NCI-H460 (cell line): ENCODE measurements at places on chromosomes 7 and 10.

- DNase-seq = no peak
Measured at GRCh38 chr10:3671386-3671955, 113.5 kb downstream of the KLF6 start.

GRCh38 chr10:79185796-79186374 lies 117.1 kb downstream of the ZMIZ1 start:
- DNase-seq = no peak

GRCh38 chr7:159098424-159098786 lies 46.3 kb downstream of the VIPR2 start:
- DNase-seq = no peak

DNA sequence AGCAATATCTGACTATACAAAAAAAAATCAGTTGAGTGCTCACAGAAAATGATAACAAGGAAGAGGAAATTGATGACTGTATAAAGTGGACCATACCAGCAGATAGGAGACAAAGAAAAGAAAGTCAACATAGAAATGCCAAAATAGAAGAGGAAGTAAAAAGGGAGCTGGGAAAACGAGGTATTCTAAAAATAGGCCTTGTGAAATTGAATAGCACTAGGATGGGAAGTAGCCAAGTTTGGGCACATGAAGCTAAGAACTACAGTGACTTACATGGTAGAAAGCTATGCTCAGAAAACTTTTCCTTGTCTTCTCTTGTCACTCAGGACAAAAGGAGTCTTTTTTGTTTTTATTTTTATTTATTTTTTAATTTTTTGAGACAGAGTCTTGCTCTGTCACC lies 76.2 kb upstream of the APBB1IP start:
- DNase-seq = no peak

DNA sequence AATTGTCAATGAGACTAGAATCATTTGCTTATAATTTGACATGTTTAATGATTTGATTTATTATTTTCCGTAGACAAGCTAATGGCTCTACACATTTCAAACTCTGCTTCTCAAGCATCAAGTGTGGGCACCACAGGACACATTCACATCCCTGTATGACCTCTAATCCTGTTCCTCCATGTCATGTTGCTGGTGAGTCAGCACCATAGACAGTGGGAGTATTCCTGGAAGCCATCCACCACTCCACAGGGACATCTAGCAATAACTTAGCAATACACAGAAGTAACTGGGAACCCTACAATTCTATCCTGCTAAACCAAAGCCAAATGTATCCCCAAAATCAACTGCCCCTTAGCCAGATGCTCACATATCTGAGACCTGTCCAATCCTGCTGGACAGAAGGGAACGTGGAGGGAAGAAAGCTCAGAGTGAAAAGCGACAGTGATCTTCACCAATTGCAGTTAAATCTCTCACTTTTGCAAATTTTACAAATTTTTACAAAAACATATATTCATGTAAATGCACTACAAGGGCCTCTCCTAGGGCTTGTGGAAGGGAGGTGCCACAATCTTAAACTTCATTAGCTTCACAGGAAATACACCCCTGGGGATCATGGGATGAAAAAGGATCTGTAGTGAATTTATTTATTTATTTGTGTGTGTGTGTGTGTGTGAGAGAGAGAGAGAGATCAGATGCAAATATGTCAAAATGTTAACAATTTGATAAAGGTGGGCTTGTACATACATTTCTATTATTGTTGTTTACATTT lies 126.5 kb downstream of the GFRA1 start:
- no peak for DNase-seq

DNA sequence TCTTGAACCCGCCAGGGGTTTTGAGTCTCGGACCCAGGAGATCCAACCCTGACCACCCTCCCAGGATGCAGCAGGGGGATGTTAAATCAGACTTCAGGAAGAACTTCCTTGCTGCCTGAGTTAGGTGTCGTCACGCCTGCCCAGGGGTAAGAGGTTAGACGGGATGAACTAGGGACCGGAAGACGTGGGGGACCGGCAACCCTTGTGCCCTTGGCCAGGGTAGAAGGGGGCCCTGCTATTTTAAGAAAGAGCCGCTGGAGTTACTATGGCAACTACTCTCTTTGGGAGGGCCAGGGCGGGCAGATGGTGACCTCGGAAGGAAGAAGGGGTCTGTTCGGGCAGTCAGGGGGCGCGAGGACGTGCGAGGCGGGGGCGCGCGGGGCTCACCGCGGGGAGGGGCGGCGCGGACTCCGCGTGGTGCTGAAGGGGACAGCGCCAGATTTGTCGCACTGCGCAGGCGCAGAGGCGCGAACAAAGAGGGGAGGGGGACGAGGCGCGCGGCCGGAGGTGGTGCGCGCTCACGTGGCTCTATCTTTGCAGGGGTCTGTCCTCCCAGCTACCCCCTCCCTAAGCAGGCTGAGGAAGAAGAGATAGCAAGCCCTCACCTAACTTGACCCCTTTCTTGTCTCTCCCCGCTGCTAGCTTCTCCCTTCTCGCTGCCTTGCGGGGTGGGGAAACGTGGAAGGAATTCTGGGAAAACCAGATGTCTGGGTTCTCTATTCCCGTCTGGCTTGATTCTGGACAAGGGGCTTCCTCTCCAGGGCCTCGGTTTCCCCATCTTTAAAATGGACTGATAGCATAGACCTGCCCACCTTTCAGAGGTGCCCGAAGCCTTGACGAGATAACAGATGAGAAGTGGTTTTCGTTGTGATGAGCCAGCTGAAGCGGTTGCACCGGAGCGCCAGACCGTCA lies 940 bp upstream of the PSD start:
- DNase-seq = peak; percentile 48

GRCh38 chr10:14806318-14806717 lies 31.5 kb downstream of the CDNF start:
- no peak for DNase-seq

GRCh38 chr7:55172161-55172560 lies 153.3 kb downstream of the EGFR start:
- no peak for DNase-seq

GRCh38 chr10:24951201-24952142 lies 934 bp downstream of the PRTFDC1 start:
- no peak for DNase-seq

GRCh38 chr7:27112361-27112760 lies 9.9 kb upstream of the HOXA2 start:
- DNase-seq = no peak

GRCh38 chr10:91796331-91797047 lies 1.7 kb upstream of the TNKS2 start:
- no peak for DNase-seq

DNA sequence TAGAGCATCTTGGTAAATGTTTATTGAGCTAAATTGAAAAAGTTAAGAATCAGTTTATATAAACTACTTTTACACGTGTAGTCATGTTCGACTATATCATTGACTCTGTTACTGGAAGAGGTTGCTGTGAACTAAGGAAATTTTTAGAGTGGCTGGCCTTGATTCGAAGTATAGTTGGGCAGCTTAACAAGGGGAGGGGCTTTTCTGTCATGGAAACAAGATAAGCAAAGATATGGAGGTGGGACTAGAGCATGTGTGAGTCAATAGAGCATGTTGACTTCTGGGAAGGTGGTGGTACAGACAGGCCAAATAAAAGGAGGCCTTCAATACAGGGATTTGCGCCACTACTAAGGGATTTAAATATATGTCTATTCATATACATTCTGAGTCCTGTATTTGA lies 7.6 kb downstream of the ATP5F1C start:
- DNase-seq = no peak

- no peak for DNase-seq
Measured at GRCh38 chr7:29346231-29346978, 151.8 kb downstream of the CHN2 start.

- peak; percentile 26 for DNase-seq
Measured at GRCh38 chr10:88991161-88991898, 732 bp downstream of the FAS start.

GRCh38 chr7:141697211-141697871 lies 4.6 kb downstream of the DENND11 start:
- DNase-seq = no peak

DNA sequence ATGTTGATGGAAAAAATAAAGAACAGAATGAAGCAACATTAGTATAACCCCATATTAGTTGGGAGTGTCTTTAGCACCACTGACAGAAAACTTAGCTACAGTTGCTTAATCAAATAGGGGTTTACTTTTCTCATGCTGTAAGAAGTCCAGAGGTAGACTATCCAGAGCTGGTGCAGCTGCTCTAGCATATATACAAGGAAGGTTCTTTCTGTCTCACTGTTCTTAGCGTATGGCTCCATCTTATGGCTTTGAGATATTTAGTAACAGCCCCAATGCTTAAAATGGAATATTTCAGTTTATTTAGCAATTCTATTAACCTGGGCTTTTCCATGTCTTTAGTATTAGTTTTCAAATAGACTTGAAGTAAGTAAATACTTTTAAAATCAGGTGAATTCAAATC lies 15.2 kb upstream of the WNT2 start:
- no peak for DNase-seq

DNA sequence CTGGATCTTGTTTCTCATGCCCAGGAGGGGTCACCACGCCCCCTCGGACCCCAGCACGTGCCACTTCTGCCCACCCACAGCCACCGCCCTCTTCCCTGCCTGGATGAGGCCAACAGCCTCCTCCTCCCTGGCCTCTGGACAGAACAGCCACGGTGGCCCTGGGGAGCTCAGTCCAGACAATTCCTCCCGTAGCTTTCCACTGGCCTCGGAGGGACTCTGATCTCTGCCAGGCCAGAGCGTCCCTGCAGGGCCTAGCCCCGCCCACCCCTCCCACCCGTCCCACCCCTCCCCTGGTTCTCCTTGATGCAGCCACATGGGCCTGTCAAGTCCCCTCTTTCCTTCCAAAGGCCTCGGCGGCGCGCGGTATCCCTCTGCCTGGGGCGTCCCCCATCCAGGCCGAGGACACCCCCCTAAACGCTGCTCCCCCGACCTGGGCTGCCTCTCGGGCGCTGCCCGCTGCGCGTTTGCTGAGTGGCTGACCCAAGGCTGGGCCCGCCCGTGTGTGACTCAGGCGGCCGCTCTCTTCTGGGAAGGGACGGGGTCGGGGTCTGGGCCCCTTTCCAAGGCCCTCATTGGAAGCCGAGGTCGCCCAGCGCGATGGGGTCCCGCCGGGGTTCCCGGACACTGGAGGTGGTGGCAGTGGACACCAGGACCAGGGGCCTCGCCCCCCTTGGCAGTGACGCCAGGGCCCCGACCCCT lies 557 bp downstream of the TMEM120A start:
- peak; percentile 13 for DNase-seq

DNA sequence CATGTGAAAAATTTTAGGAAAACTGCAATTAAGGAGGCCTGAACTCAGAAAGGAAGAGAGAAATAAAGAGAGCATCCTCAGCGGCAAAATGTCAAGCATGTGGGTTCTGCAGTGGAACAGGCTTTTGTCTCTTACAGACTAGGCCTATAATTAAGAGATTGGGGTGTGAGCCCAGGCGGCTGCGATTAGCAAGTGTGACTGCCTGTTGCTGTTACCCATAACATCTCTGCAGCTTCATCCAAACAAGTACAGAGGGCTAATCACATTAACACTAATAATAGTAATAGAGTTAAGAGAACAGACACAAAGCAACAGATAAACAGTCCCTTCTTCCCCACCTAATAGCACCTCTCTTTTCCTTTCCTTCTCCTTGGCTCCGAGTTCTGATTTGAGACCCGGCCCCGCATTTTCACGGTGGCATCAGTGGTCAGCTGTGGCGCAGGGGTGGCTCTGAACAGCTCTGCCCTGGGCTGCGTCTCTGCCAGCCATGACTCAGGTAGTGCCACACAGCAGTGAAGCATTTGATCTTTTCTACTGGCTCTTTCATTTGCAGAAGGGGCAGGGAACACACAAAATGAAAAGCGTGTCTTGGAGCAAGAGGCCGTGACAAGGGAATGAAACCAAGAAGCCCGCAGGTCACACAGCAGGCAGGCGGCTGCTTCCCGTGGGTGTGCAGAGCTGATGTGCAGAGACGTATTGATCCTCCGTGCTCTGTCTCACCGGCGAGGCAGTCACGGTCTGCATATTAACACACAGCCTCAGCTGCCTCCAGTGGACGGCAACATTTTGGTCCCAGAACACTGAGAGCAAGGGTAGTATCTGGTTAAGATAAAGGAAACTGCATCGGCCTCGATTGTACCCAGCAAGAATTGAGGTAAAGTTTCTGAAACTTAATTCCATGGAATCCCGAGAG lies 103.1 kb downstream of the KLF6 start:
- no peak for DNase-seq

DNA sequence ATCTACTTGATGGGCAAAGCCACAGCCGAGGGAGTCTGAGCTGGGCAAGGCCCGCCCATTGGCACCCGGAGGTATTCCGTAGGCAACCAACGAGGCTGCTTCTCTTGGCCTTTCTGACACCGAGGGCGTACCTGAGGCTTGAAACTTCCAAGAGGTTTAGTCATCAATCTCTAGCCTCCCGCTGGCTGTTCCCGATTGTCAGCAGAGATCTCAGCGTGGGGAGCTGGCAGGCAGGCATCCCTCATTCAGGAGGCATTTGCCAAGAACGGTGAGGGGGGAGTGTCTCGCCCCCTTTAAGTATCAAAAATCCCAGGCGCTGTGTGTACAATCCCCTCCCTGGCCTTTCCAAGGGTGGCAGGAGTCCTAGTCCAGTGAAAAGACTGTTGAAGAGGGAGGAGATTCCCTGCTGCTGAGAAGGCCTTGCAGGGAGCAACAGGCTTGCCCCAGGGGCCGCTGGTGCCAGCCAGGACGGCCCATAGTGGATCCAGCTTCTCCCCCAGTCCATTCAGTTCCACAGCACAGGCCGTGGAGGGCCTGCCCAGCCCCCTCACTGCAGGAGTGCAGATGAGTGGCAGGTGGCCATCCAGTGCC lies 39.7 kb downstream of the OAT start:
- DNase-seq = no peak

DNA sequence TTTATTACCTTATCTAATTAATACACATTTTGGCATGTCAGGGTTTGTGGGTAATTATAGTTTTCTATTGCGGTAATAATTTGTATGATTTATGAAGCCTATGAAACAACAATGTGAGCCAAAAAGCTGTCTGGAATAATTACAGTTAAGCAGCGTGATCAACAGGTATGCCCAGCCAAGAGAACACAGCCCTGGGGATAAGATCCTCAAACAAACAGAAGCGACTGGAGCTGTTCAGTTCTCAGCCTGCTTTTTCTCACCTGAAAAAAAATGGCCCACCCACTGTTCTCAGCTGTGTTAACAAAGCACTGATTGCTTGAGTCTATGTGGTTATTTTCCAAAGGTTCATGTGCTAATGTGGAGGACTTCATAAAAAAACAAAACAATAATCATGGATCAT lies 855.8 kb downstream of the GATA3 start:
- no peak for DNase-seq

- no peak for DNase-seq
Measured at GRCh38 chr10:11886138-11886474, 63.0 kb downstream of the PROSER2 start.

GRCh38 chr10:34273340-34273739 lies 541.8 kb downstream of the PARD3 start:
- DNase-seq = no peak

- peak; percentile 18 for DNase-seq
Measured at GRCh38 chr10:120131183-120131582, 238.7 kb downstream of the SEC23IP start.

DNA sequence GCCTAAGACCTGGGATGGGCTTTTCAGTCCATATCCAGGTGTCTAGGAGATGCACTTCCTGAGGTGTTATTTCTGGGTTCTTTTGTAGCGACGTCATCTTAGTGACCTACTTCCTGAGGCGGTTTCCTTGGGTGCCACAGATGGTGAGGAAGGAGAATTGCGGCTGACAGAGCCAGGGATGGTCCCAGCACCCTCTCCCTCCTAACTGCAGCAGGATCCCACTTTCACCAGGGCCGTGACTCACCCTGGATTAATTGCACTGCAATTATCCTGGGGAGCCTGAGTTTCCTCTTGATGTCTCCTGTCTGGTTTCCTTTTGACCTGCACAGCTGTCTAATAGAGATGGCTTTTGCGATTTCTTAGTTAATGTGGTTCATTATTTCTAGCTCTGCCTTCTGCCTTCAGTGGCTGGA lies 271.7 kb downstream of the TCF7L2 start:
- no peak for DNase-seq
